ENCODE measurements at places on chromosomes 13 and 19. TPM values are rescaled to one million over a fixed set of nuclear protein-coding genes. Genes with fewer than 3 reads are reported as not detected.

Gene ZNF761
- total RNA-seq, result 17.0 TPM

Gene GEMIN7
- total RNA-seq, result 7.5 TPM

Gene SHD
- not detected for total RNA-seq

Gene ZIM2
- 1.8 TPM for total RNA-seq

Gene COL4A2
- total RNA-seq, result 230 TPM

Gene EPN1
- 126 TPM for total RNA-seq

Gene ZNF208
- total RNA-seq, result 1.2 TPM

GRCh38 chr19:29268103-29268502 is 55.2 kb upstream of the UQCRFS1 start:
- H3K27me3 ChIP-seq, result no peaks in the 10 kb centered on the region
- no peak for DNase-seq
- H3K27ac ChIP-seq, result no peak overlapping the region
- no peak overlapping the region for H3K4me3 ChIP-seq
- no peaks in the 10 kb centered on the region for H3K36me3 ChIP-seq

DNA sequence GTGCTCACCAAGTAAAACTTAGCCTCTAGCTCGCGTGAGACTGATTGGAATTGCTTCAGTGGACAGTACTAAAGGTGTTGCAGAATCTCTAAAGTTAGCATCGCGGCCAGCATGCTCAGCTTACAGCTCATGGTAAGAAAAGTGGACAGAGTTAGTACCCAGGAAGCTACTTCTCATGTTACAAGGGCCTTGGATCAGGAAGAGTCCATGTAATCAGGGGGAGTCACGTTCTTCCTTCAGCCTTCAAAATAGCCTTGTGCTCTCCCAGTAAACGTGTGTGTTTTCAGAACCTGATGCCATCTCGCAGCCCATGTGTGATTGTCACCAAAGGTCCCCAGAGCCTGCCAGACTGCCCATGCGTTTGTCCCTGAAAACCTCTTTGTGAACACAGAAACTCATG is 195.8 kb upstream of the RNF113B start:
- peak; percentile 37 for DNase-seq
- H3K4me3 ChIP-seq, result no peak overlapping the region
- no peaks in the 10 kb centered on the region for H3K27me3 ChIP-seq
- no peaks in the 10 kb centered on the region for H3K36me3 ChIP-seq
- H3K27ac ChIP-seq, result no peak overlapping the region

DNA sequence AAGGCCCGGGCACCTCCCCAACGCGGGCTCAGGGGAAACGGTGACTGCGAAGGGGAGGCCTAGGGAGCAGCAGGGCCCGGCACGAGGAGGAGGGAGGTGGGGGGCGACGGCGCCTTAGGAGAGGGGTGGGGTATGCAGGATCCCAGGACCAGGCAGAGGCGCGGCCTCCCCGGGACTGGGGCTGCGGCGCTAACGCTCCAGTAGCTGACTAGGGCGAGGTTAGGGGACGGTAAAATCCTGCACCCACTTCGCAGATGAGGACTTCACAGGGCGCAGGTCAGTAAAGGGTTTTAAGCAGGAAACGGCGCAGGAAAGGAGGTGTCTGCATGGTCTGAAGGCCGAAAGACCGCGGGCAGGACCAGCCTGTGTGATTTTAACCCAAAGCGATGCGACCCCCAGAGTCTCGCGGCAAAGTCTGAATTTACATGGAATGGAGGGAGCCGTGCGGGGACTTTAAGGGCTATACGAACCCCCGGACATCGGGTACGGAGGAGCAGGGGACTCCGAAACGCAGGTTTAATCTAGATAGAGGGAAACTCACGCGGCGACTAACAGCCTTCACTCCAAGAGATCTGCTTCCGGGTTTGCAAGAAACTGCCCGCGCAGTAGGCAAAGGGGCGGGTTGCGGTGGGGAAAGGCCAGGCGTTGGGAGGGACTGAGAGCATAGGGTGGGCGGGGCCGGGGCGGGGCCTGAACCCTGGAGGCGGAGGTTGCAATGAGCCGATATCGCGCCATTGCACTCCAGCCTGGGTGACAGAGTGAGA is at the start of gene ZNF665:
TSS of gene ZNF665 (minus strand) at position 588 of the 764 bp plus-strand sequence. CDS start 10,460 bp downstream, outside the sequence.
- DNase-seq, result peak; percentile 93
- H3K4me3 ChIP-seq, result peak within 1 kb of the TSS; percentile 9
- peak within 1 kb of the TSS; percentile 65 for H3K27ac ChIP-seq
- H3K36me3 ChIP-seq, result no peaks in the 10 kb centered on the region

GRCh38 chr13:113532156-113532806 is 41.8 kb upstream of the DCUN1D2 start:
- H3K4me3 ChIP-seq, result no peak overlapping the region
- H3K36me3 ChIP-seq, result peaks cover 25% of the 10 kb centered on the region
- H3K27me3 ChIP-seq, result no peaks in the 10 kb centered on the region
- peak overlapping the region; percentile 45 for H3K27ac ChIP-seq
- H3K4me1 ChIP-seq, result peaks cover 9% of the 10 kb centered on the region
- DNase-seq, result no peak

DNA sequence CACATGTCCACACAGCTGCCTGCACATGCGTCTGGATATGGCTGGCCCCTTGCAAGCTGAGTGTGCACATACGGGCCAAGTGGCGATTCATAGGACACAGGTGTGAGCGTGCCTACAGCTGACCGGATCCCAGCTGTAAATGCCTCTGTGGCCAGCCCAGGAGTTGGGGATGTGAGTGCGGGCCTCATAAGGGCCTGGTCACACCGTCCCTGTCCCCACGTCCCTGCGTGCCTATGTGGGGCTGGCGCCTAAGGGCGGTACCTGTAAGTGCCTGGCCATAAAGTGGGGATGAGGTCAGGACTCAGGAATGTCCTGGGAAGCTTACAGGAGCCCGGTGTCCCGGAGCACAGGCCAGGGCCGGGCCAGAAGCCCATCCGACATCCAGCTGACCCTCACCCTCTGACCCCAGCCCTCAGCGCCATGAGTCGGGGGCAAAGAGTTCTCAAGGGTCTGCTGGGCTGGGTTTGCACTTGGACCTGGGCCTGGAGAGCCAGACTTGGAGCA is 1.3 kb upstream of the ARHGAP45 start:
- no peak overlapping the region for H3K4me3 ChIP-seq
- H3K36me3 ChIP-seq, result no peaks in the 10 kb centered on the region
- H3K4me1 ChIP-seq, result no peaks in the 10 kb centered on the region
- peaks cover 42% of the 10 kb centered on the region for H3K27me3 ChIP-seq

GRCh38 chr13:112774829-112775565 is 85.2 kb downstream of the ATP11A start:
- no peak for DNase-seq
- no peak overlapping the region for H3K4me3 ChIP-seq
- H3K36me3 ChIP-seq, result no peaks in the 10 kb centered on the region
- H3K27me3 ChIP-seq, result no peaks in the 10 kb centered on the region
